Activated T-cell treated with anti-CD3 and anti-CD28 coated beads for 48 hours (primary cell): ENCODE measurements at places on chromosomes 12 and 14.
A peak's percentile ranks its signal among the peaks of the same experiment; 100 is the strongest.

- no peak for DNase-seq
These were observed 6.9 kb upstream of the DNM1L start for GRCh38 chr12:32671930-32672780.

- DNase-seq, result no peak
These were observed 48.8 kb upstream of the CORO1C start for GRCh38 chr12:108779998-108780688.

- no peak for DNase-seq
These were observed 53.8 kb upstream of the NPFF start for GRCh38 chr12:53560912-53561589.

GRCh38 chr12:125202421-125202820 is 137.2 kb downstream of the AACS start:
- no peak for DNase-seq

DNA sequence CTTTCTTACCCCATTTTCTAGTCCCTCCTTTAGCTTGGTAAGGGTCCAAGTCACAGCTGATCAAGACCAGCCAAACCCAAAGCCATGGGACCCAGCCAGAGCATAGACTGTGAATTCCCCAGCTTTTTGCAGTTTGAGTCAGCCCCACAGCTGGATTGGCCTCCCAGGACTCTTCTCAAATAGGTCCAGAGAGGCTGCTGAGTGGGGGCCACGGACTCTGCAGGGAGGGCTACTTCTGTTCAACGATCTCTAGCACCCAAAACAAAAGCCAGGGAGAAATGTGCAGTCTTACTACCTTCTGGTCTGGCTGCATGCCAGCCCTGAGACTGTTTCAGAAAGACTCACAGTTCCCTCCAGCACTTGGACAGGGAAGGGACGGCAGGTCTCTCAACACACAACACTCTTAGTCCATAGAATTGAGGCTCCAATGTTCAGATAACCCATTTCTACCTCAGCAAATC is 1.6 kb downstream of the VDR start:
- DNase-seq, result no peak

GRCh38 chr12:58489394-58489793 is 430.9 kb downstream of the LRIG3 start:
- DNase-seq, result no peak

GRCh38 chr14:34539407-34540180 is at the start of gene EAPP:
Gene EAPP, minus strand, starts transcription at chr14:34539701. Its CDS starts 73 bp downstream, at chr14:34539628.
- peak; percentile 90 for DNase-seq

GRCh38 chr14:99463974-99464373 is 16.7 kb downstream of the SETD3 start:
- no peak for DNase-seq

- no peak for DNase-seq
These were observed 99.0 kb downstream of the RTN1 start for GRCh38 chr14:59771577-59771976.

- DNase-seq, result no peak
These were observed 102.8 kb downstream of the TGFB3 start for GRCh38 chr14:75879031-75879430.

- DNase-seq, result no peak
These were observed 57.3 kb downstream of the PLEKHG3 start for GRCh38 chr14:64761441-64762043.

GRCh38 chr12:16258963-16259362 is 18.5 kb downstream of the SLC15A5 start:
- no peak for DNase-seq

- DNase-seq, result no peak
These were observed 8.2 kb downstream of the GNPNAT1 start for GRCh38 chr14:52783206-52783605.

- no peak for DNase-seq
These were observed 17.9 kb downstream of the C12orf43 start for GRCh38 chr12:120998435-120998834.

- DNase-seq, result no peak
These were observed 41.5 kb downstream of the SNAPC1 start for GRCh38 chr14:61803755-61804154.

- DNase-seq, result no peak
These were observed 100.3 kb upstream of the CPNE8 start for GRCh38 chr12:39005671-39006070.

DNA sequence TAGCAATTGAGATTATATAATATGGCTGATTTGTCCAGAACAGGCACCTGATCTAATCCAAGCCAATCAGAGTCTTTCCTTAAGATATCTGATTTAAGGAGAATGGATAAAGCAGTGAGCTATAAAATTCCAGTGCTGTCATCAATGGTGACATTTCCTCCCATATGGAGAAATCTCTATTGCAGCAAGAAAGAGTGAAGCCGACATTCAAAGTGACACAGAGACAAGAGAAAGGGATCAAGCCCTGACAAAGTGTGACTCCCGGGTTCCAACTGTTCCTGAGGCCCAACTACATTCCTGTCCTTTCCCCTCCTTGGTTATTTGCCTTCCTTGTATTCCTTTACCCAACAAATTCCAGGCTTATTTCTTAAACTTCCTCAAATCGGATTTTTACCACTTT is 430.0 kb upstream of the SOX5 start:
- no peak for DNase-seq

DNA sequence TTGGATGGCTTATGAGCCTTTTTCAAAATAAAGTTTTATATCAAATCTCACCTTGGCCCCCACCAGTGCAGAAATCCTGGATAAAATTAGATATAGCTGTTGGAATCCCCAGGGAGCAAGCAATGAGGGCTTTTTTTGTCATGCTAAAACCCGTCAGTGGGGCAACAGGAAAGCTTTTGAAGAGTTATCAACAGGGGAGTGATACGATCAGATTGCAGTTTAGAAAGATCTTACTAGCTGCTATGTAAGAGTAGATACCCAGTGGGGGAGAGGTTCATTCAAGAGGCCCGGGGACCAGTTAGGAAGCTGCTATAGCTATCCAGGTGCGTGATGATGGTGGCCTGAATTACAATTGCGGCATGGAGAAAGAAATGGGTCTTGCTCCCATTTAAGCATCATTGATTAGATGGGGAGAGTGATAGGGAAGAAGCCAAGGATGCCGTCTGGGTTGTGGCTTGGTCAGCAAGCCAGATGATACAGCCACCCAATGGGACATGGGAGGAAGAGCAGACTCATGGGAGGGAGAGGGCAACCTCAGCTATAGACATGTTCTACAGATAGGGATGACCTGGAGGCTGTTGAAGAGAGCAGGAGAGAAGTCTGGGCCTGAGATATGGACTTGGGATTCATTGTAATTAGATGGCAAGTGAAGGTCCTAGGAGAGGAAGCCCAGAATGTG is 272.4 kb downstream of the DPF3 start:
- no peak for DNase-seq

GRCh38 chr12:64652346-64652745 is 42.1 kb downstream of the RASSF3 start:
- DNase-seq, result no peak

DNA sequence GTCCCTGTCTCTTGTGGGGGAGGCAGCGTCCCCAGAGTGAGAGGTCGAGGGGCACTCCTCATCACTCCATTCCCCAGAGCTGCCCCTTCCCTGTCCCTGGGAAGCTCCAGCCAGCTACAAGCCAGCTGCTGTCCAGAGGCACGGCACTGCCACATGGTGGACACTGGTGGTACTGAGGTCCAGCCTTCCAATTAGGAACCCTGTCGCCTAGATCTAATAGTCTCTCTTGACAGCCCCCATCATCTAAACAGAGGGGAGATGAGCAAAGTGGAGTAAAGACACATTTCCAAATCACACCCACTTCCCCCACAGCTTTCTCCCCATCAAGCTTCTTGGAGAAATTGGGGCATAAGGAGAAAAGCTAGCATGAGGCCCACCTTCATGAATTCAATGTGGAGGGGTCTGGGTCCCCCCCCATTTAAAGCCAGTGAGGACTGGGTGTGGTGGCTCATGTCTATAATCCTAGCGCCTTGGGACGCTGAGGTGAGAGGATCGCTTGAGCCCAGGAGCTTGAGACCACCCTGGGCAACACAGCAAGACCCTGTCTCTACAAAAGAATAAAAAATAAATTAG is 2.1 kb upstream of the INHBE start:
- no peak for DNase-seq

DNA sequence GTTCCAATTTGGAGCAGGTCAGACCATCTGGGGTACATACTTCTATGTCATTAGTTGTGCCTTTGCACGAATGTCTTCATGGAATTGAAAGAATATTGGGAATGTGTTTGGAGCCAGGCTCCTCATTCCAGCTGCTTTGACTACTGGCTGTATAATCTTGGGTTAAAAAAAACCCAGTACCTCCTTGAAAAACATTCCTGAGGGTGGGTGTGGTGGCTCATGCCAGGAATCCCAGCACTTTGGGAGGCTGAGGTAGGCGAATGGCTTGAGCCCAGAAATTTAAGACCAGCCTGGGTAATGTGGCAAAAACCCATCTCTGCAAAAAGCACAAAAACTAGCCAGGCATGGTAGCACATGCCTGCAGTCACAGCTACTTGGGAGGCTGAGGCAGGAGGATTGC is 125.6 kb downstream of the TTC8 start:
- DNase-seq, result no peak

- no peak for DNase-seq
These were observed 10.0 kb downstream of the HIP1R start for GRCh38 chr12:122845041-122845864.

GRCh38 chr14:64708148-64709004 is 4.2 kb downstream of the PLEKHG3 start:
- no peak for DNase-seq

- no peak for DNase-seq
These were observed 6.9 kb upstream of the PDE3A start for GRCh38 chr12:20361416-20361815.

DNA sequence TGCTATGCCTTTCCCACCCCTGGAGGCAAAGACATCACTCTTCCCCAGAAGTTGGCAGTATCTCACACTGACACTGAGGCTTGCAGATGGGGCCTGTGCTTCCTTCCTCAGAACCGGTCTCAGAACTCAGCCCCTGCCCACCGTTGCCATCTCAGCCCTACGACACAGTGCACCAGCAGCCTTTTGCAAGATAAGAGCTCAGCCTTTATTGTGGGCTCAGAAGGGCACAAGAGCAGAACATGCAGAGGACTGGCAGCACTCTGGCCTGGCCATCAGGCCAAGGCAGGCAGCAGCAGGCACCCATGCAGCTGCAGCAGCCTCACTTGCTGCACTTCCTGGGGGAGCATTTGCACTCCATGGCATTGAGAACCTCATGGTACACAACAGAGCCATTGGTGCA is 3.6 kb upstream of the ANO2 start:
- DNase-seq, result no peak

DNA sequence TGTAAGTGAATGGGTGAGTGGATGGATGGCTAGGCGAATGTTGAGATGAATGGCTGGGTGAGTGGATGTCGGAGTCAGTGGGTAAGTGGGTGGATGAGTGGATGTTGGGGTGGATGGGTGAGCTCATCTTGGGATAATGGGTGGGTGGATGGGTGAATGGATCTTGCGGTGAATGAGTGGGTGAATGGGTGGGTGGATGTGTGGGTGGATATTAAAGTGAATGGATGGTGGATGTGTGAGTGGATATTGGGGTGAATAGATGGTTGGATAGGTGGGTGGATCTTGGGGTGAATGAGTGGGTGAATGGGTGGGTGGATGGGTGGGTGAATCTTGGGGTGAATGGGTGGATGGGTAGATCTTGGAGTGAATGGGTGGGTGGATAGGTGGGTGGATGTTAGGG is 51.9 kb downstream of the CMKLR1 start:
- DNase-seq, result no peak

DNA sequence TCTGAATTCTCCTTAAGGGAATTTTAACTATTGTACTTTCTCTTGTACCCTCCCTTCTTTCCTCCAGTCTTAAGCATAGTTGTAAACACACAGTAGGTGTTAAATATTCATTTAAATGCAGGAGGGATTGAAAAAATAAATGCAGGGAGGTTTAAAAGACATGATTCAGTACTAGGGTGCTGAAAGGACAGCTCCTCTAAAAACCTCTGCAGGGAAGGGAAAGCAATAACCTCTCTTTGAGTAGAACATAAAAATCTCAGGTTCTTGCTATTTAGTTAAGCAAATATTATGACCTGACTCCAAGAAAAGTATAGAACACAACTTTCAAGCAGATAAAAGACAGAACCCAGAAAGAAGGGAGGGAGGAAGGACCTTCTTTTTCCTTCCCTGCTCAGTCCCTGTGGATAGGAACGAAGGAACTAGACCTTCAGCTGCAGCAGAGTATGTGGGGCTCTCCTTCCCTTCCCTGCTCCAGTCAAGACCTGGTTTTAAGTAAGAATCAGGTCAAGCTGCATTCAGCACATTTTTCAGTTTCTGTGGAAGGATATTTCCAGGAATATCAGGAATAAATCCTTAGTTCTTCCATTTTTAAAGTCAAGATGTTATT is 4.7 kb downstream of the MAP3K9 start:
- DNase-seq, result no peak

DNA sequence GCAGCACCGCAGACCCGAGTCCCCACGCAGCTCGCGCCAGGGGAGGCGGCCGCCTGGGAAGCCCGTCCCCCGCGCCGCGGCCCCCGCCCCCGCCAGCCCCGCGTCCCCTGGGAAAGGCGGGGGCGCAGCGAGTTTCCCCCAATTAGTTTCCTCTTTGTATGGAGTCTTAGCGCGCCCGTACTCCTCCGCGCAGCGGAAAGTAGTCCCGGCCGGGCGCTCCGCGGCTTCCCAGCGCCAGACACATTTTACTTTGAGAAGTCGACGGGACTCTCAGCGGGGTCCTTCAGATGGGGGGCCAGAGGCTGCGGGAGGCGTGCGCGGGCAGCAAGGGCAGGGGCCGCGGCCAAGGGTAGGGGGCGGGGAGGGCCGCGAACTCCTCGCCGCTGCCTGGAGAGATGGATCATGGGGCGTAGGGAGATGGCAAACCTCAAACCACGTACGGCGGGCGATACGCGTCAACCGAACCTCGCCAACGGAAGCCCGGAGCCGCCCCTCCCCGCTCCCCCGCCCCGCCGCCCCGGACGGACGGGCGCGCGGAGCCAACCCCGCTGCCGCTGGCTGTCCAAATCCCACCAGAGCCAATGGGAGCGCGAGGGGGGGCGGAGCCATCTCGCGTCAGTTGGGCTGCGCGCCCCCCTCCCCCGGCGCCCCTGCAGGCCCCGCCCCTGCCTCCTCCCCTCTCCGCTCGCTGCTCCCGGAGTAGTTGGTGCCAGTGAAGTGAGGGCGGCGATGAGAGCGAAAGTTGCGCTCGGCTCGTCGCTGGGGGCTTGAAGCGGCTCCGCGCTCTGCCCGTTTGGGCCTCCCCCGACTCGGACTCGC is at the start of gene RCOR1:
RCOR1 (plus strand) TSS at position 706 of the 819 bp plus-strand sequence. CDS start 238 bp downstream, outside the sequence.
- peak; percentile 98 for DNase-seq

DNA sequence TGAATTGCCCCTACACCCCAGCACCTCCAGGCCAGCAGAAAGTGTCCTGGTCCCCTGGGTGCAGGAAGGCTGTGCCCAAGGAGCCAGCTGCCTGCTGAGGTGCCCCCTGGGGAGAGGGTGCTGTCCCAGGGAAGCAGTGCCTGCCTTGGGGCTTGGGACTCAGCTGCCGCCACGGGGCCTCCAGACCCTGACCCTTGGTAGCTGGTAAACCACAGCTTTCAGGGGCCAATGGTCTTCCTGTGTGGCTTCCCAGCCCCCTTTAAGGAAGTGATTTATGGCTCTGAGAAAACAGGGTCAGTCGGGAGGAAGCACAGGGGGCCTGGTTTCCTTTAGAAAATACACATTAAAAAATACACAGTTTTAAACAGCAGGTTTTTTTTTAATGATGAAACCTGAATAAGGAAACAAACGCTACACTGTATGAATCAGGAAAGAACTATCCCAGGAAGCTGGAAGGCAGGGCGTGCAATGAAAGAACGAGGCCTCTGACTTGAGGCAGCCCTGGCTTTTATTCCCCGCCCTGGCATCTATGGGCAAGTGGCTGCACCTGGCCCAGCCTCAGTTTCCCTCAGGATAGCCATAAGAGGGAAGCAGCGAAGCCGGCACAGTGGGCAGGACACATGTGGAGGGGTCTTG is 40.6 kb upstream of the EML1 start:
- no peak for DNase-seq

- DNase-seq, result no peak
These were observed 3.7 kb upstream of the ZBTB39 start for GRCh38 chr12:57009949-57010626.
